ENCODE measurements at places on chromosomes 12 and 14.

GRCh38 chr12:12882288-12882687 lies 9.1 kb upstream of the GPRC5A start:
- no peak for DNase-seq

DNA sequence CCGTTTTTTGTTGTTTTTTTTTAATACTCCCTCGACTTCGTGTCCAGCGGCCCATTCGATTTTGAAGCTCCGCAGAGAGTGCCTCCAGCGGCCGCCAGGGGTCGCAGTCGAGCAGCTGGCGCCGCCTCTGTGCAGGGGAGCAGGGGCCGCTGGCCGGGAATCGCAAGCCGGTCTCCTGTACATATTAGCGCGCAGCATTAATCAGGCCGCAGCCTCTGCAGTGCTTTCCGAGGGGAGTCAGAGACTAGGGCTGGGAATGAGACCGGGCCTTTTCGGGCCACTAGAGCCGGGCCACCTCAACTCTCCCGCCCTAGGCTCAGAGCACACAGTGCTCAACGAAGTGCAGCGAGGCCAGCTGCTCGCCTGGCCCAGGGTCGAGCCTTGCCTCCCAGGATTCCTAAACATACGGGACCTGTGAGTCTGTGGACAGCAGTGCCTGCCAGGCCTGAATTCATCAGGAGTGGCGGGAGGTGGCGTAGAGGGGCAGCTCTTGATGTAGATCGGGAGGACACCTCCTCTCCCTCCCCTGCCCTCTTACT lies 81.8 kb downstream of the EMP1 start:
- peak; percentile 86 for DNase-seq

GRCh38 chr12:121326996-121327674 lies 25.1 kb downstream of the ANAPC5 start:
- DNase-seq: no peak

GRCh38 chr12:42260518-42260917 lies 22.5 kb upstream of the YAF2 start:
- DNase-seq: no peak

DNA sequence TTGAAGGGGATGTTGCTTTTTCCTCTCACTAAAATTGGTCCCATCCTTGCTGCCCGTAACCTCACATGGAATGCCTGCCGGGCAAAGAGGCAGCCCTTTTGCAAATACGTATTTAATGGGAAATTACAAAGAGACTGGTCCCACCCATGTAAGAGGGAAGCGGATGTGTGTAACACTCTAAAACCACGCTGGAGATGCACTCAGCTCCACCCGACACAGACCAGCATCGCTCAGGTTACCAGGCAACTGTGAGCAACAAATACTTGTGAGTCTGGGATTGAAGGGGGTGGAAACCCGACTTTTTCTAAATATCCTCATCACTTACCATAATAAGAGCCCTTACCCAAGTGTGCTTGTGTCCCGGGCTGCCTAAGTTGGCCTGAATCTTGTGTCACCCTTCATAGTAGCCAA lies 47.7 kb downstream of the ELK3 start:
- DNase-seq: no peak

DNA sequence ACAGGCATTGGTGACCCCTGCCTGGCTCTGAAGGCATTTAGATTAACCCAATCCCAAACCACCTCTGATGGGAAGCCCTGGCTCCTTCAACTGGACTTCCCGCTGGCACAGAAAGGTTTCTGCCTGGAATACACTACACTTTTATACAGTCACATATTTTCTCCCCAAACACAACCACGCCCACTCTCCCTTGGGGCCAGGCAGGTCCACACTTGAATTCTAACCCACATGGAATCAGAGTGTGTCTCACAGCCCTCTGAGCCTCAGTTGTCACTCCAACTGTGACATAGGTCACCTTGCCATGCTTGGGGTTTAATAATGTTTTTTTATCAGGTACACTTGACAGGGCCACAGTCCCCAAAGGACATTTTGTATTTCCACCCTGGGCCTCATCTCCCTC lies 368.6 kb downstream of the BCL11B start:
- DNase-seq: no peak

All from activated CD8-positive, alpha-beta memory T cell treated with anti-CD3 and anti-CD28 coated beads for 24 hours (primary cell).